ENCODE measurements at places on chromosomes 6 and 20.

DNA sequence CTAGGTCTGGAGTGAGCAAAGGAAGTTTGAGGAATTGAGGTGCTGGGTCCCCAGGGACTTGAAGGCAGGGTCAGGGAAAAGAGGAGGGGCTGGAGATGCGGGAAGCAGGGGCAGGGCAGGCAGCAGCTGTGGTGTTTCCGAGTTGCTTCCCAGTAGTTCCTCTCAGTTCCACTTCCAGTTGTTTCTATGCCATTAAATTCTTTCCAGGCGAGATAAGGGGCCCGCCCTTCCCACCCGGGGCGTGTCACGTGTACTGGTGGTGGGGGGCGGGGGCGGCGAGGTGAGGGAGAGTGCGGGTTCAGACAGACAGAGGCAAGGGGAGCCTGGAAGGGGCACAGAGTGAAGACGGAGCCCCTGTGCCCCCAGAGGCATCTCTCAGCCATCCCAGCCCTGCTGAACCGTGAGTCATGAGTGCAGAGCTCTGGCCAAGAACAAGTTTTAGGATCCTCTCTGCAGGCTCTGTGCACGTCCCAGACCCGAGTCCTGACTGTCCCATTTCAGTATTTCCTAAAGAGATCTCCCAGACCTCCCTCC, 977 bp downstream of the TNXB start:
- DNase-seq, result no peak

DNA sequence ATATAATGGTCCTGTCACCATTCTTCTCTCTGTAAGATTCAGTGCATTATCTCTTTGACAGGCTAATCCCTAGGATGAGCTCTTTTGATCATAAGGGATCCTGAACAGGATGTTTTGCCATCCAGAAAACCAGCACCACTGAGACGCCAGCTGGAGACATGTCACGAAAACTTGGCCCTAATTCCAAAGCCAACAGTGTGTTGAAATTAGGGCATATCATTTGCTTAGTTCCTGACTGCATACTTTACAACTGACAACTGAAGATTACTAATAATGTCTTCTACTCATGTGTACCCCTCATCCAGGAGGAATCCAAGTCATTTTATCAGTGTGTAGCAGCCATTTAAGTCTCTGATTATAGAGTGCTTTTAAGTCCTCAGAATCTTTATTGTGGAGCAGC, 243.6 kb downstream of the KCNQ5 start:
- DNase-seq, result peak; percentile 58

DNA sequence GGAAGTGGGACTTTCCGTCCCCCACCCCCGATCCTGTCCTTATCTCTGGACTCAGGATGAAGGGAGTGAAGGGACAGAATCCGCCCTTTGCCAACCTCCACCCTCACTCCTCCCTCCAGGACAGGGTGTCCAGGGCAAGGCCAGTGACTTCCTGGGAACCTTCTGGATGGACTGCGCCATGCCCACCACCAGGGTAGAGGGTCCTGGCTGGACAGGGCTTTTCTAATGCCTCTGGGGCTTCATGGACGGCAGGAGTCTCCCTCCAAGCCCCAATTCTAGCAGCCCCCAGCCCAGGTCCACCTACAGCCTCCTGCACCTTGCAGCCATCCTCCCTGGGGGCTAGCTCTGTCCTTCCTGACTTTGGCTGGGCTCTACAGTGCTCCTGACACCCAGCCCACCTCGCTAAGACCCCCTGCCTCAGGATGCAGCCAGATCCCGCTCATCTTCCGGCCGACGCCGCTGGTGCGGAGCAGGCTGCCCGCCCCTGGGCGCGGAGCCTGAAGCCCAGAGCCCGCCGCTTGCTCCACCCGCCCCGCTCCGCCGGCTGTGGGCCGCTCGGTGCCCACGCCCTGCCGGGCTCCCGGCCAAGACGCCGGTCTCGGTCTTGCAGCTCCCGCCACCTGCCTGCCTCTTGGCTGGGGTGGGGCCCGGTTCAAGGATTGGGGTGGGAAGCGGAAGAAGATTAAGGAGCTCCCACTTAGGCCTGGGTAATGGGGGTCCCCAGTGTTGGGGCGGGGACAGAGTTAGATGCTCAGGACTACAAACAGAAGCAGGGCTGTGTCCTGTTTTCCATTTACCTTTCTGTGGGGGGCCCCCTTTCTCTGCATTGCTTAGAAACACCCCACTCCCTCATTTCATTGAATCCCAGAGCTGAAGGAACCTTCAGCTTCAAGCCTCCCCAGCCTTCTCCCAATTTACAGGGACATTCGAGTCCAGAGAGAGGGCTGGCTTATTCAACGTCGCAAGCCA, 72.8 kb downstream of the MDGA1 start:
- no peak for DNase-seq

DNA sequence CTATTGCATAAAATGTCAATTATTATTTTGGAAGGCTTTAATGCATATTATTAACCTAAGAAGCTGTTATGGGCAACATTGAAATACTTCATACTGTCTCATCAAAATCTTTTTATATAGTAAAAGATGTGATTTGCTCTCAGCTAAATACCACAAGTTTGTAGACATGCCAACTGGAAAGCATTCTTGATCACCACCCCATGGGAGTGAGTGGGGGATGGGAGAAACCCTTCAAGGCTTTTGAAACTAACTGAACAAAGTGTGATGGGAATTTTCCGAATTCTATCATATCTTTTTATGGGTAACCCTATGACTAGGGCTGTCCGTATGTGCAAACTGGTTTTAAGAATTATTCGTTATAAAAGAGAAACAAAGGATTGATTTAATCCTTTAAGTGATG, 377.3 kb upstream of the JAG1 start:
- no peak for DNase-seq

DNA sequence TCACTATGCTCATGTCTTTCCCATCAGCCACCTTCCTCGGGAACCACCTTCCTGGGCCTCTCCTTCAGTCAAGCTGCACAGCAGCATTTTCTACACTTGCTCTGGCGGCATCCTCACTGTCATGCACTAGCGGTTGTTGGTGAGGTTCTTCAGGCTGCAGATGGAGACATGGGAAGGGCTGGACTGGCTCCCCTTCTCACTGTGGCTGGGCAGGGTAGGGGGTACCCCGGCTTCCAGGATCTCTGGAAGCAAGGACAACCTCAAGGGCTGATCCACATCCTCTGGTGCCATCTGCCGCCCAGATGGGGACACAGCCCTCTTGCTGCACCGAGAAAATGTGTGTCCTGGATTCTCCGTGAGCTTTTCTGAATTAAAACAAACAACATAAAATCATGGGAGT, 180.1 kb upstream of the RNF24 start:
- no peak for DNase-seq

- DNase-seq, result no peak
Measured at GRCh38 chr6:87588756-87589407, 905 bp downstream of the RARS2 start.

DNA sequence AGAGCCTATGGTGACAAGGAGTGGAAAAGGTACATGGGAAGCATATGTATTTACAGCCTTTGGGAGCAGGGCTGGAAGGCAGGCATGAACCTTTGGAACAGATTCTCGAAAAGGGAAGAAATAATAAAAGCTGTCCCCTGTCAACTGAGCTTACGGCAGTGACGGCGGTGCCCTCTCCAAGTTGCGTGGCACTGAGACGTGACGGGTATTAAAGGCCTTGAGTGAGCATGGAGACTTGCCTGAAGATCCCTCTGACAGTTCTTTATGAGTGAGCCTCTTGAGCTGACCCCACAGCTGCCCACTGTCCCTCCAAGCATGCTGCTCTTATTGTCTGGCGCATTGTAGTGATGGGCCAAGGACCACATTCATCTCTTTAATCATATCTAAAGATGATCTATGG, 388.5 kb downstream of the ZFAND3 start:
- DNase-seq, result no peak

DNA sequence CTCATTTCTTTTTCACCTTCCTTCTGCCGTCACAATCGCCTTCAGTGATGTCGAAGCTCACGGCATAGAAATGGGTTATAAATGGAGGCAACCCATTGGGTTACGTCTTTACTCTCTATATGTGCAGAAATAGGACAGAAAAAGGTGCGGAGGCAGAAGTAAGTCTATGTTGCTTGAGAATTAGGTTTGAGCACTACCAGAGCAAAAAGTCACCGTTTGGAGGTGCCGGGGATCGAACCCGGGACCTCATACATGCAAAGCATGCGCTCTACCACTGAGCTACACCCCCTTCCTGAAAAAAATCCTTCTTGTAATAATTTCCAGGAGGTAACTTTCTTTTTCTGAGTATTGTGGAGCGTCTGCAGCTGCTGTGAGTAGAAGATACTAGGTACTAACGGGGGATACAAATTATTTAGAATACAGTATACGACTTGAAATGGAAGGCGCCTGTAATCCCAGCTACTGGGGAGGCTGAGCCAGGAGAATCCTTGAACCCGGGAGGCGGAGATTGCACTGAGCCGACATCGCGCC, 134.2 kb downstream of the TRIM27 start:
- DNase-seq, result peak; percentile 76

GRCh38 chr20:823574-823902, 10.0 kb upstream of the FAM110A start:
- no peak for DNase-seq

GRCh38 chr6:2266841-2267240, 21.4 kb upstream of the GMDS start:
- DNase-seq, result no peak

DNA sequence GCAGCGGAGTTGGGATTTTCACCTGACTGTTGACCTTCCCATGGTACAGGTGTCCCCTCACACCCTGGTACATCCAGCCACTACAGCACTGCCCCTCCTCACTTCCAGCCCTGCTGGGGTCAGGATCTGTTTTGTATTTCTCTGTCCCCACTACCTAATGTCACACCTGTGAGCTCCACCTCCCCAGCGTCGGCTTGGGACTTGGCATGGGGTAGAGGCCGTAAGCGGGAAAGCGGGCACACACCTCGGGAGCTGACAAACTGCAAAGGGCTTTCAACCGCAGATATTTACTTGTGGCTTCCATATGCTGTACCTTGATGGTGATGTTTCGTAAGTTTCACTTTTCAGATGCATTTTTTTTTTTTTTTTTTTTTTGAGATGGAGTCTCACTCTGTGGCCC, 5.4 kb upstream of the CCN5 start:
- no peak for DNase-seq

DNA sequence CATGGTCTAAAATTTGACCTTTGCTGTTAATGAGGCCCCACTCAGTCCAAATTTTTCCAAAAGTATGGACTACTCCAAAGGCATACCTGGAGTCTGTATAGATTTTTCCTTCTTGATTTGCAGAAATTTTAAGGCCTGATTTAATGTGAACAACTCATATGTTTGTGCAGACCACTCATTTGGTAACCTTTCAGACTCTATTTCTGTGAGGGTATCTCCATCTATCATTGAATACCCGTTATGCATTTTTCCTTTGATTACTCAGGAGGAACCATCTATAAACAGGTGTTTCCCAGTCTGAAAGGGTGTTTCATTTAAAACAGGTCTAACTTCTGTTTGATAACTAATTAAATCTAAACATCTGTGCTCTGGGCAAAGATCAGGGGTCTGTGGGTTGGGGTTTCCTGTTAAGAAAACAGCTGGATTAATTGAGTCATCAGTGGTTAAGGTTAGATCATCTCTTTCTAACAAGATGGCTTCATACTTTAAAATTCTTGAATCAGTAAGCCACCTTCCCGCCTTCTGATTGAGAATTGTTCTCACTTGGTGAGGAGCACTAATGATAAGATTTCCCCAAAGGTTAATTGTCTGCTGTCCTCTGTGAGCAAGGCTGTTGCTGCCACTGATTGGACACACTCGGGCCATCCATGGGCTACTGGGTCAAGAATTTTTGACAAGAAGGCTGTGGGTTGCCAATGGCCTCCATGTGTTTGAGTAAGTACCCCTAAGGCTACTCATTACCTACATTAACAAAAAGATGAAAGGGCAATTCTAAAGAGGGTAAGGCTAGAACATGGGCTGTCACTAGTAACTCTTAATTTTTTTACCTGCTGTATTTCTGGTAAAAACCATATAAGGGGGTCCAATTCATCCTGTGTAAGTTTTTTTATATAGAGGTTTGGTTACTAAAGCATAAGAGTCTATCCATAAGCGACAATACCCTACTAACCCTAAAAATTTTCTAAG, 24.1 kb downstream of the HLA-B start:
- DNase-seq, result no peak

DNA sequence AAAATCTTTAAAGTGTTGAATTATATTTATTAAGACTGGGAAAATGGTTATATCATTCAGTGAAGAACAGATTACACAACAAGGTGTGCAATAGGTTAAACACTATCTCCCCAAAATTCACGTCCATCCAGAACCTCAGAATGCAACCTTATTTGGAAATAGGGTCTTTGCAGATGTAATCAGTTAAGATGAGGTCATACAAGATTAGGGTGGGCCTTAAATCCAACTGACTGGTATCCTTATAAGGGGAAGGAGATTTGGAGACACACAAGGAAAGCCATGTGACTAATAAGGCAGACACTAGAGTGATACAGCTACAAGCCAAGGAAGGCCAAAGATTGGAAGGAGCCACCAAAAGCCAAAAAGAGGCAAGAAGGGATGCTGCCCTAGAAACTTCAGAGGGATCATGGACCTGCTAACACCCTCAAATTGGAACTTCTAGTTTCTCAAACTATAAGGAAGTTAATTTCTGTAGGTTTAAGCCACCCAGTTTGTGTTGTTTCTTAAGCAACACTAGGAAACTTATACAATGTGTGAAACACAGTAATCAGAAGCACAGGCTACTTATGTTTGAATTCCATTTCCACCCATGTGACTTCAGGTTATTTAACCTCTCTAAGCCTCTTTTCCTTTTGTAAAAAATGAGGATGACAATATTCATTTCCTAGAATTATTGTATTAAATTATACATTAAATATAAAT, 16.9 kb downstream of the ILRUN start:
- no peak for DNase-seq

DNA sequence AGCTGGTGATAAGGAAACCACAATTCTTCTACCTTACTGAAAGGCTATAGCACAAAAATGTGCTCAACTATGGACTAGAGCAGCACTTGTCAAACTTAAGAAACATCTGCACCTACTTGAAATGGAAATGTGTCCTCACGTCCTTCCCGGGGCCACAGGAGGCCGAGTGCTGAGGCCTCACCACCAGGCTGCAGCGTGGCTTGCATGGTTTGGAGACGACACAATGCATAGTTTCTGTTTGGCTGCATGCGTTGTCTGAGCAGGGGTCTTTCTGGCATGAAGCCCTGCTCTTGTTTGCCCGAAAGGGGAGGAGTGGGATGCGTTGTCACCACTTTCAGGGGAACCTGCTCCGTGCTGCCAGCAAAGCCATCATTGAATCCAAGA, 228.8 kb downstream of the TTLL2 start:
- DNase-seq, result no peak

- DNase-seq, result peak; percentile 87
Measured at GRCh38 chr20:6685181-6685582, 82.3 kb upstream of the BMP2 start.

DNA sequence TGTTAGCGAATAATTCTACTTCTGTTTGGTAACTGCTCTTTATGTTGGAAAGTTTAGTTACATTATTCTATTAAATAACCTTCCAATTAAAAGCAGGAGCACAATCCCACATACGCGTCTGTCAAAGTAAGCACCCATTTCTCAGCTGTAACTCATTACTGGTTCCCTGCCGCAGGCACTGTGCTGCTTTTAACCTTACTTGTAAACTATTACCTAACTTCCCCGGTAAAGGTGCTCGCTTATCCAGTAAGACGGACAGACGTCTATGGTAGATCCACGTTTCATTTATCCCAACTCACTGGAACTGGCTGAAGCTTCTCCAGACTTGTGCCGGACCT, 529 bp upstream of the ENPP4 start:
- DNase-seq, result no peak

- no peak for DNase-seq
Measured at GRCh38 chr6:43122146-43122545, 46.0 kb downstream of the PTK7 start.
